ENCODE measurements at places on chromosomes 11 and 22.

- DNase-seq, result no peak
Measured at GRCh38 chr11:35182317-35182939, 43.5 kb downstream of the CD44 start.

GRCh38 chr11:10302359-10302743, 2.5 kb upstream of the ADM start:
- no peak for DNase-seq

- DNase-seq, result no peak
Measured at GRCh38 chr11:97157221-97157740, 767.5 kb downstream of the JRKL start.

GRCh38 chr11:36375353-36376008, 79.4 kb downstream of the PRR5L start:
- DNase-seq, result no peak
